Endothelial cell of coronary artery (primary cell): ENCODE measurements at places on chromosomes 3 and 15. TPM values are rescaled to one million over a fixed set of nuclear protein-coding genes. Genes with fewer than 3 reads are reported as not detected.

Gene SLC24A5
- not detected in 2 replicates for total RNA-seq

Gene ANAPC13
- total RNA-seq, result 30.3 and 43.5 TPM in 2 replicates

Gene DAZL
- total RNA-seq, result not detected in 2 replicates

Gene TIPARP
- 18.5 and 27.5 TPM in 2 replicates for total RNA-seq

Gene SLC12A1
- total RNA-seq, result not detected in 2 replicates

Gene SLC15A2
- 0.09 and 0.75 TPM in 2 replicates for total RNA-seq

Gene ADCY5
- 0.38 TPM in 1 of 2 replicates, not detected in the other for total RNA-seq

Gene APBA2
- total RNA-seq, result 42.6 and 48.3 TPM in 2 replicates
